ENCODE measurements at places on chromosomes 6 and 20.

DNA sequence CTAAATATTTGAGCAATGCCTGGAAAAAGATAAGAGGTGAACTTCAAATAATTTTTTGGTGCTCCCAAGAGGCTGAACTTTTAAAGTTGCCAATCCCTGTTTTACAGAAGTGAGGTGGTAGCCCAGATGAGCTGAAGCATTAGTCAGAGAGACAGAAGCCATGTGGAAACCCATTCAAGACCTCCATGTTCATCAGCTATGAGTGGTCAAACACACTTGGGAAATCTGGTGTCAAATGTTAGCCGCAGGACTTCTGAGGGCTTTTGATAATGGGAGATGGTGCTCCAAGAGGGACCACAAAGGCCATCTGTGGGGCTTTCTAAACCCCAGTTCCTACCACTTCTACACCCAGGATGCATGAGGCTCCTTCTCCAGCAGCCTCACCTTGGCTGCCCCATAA, 77.5 kb upstream of the MRPS10 start:
- H3K27me3 ChIP-seq, result no peaks in the 10 kb centered on the region
- no peak for DNase-seq
- peaks cover 34% of the 10 kb centered on the region for H3K4me1 ChIP-seq
- H3K36me3 ChIP-seq, result peaks cover 49% of the 10 kb centered on the region
- H3K4me3 ChIP-seq, result no peak overlapping the region

DNA sequence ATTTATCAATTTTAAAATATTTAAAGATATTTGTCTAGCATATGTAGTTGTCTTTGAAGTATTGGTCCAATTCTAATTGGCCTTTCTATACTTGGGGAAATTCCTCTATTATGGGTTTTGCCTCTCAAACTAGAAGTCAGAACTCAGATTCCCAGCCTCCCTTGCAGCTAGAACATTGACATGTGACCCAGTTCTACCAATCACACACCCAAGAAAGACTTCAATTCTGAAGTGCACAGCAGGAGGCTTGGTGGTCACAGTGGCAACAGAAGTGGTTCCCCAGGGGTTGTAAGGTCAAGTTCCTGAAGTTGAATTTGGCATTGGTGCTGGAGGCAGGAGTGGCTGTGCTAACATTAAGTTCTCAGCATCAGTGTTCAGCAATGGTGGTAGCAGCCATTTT, 14.8 kb upstream of the FKBP5 start:
- no peaks in the 10 kb centered on the region for H3K27me3 ChIP-seq
- no peak for DNase-seq
- no peak overlapping the region for H3K27ac ChIP-seq
- H3K4me1 ChIP-seq, result no peaks in the 10 kb centered on the region
- no peak overlapping the region for H3K4me3 ChIP-seq
- no peaks in the 10 kb centered on the region for H3K36me3 ChIP-seq

DNA sequence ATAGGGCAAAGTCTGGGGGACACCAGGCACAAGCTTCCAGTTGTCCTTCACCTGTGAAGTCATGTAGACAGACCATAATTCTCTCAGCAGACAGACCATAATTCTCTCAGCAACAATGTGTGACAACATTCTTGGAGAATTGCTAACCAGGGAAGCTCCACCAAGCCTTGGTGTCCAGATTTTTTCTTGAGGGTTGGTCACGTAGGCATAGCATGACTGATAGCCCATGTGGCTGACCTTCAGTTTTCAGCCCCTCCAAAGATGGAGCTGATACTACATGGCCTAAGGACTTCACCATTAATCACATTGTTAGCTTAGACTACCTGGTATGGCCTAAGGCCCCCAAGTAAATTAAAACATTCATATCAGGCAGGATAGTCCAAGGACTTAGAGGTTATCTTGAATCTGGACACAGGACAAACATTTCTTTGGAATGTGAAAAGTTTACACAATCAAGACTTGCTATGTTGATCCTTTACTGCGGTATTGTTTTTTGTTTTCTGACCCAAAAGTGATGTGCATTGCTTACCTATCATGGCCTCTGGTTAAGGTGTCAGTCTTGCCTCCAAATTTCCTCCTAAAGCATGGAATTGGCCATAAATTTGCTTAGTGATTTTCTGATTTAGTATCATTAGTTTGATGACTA, 76.9 kb downstream of the CEP57L1 start:
- no peak overlapping the region for H3K27ac ChIP-seq

DNA sequence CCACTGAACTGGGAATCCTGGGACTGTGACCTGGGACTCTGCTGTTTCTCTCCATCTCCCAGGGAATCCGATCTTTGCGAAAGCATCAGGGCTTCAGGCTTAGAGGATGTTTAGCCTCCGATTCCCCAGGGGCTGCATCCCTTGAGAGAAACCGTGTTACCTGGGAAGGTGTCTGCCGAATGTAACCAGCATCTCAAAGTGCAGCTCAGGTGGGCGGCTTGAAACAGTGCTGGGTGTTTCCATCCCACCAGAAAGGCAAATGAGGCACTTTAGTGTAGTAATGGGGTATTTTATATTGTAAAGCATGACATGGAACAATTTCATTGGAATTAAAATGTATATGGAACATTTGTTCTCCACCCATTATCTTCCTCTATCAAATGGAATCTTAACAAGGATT, 15.2 kb downstream of the CDH4 start:
- no peak overlapping the region for H3K27ac ChIP-seq
- no peaks in the 10 kb centered on the region for H3K36me3 ChIP-seq
- no peak overlapping the region for H3K4me3 ChIP-seq
- no peak for DNase-seq
- no peaks in the 10 kb centered on the region for H3K4me1 ChIP-seq
- H3K27me3 ChIP-seq, result peaks cover 22% of the 10 kb centered on the region

DNA sequence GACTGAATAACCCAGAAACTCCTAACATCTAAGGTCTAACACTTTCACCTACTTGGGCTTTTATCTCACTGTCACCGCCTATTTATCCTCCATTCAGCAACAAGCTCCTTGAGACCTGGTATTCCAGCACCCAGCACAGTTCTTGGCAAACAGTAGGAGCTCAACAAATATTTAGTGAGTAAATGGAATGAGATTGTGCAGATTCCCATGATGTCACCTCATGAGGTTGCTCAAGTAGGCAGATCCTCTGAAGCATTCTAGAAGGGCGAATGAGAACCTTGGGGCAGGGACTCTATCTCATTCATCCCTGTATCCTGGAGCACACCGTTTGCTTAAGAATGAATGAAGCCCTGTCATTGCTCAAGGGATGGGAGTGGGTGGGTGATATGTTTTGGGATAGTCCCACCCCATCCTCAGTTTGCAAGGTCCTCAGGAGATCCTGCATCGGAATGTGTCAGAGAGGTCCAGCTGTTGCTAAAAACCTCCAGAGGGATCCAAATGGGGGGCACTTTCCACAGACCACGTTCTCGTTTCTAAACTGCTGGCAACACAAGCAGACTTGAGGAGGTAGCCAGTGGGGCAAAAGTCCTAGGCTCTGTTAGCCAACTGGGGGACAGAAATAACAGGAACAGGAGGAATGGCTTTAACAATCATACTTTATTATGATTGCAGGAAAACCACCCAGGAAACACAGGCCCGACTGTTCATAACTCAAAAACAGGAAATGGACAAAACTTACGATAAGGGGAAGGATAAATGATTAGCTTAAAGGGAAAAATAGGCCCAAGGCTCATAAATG, 42.0 kb downstream of the EDN1 start:
- H3K27ac ChIP-seq, result no peak overlapping the region
- H3K36me3 ChIP-seq, result no peaks in the 10 kb centered on the region
- no peak overlapping the region for H3K4me3 ChIP-seq
- no peak for DNase-seq
- H3K27me3 ChIP-seq, result peaks cover 4% of the 10 kb centered on the region
- H3K4me1 ChIP-seq, result peaks cover 8% of the 10 kb centered on the region

DNA sequence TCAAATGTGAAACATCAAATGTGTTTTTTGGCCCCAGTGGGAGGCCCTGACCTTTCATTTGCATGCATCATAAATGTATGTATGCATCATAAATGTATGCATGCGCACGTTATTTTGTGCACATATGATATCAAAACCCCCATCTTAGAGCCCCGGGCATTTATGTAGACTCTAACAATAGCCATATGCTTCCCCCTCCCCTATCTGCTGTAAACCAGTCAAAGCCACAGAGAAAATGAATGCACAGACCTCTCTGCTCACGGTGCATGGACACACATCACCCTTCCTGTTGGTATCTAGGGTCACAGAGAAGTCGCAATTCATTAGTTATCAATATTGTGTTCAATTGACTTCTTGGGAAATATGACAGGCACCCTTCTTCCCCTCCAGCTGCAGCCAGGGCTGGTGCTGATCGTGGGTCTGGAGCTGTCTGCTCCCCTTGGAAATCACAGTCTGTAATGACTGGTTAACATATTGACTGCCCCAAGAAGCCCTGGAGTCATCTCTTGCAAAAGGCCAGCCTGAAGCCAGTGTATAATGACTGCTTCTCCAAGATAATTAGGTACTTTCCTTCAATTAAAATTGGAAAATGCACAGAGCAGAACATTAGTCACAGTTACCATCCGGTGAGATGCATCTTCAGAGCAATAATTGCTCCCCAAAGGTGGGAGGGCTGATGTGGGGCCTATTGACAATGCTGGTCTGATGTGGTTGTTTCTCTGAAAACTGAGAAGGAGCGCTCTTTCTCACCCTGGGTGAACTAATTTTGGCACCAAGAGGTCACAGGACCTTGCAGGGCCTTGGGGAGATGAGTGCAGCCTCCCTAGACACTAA, 532.2 kb downstream of the CDH26 start:
- no peak overlapping the region for H3K27ac ChIP-seq
- H3K4me1 ChIP-seq, result no peaks in the 10 kb centered on the region
- no peak overlapping the region for H3K4me3 ChIP-seq
- DNase-seq, result no peak
- H3K27me3 ChIP-seq, result peaks cover 4% of the 10 kb centered on the region

DNA sequence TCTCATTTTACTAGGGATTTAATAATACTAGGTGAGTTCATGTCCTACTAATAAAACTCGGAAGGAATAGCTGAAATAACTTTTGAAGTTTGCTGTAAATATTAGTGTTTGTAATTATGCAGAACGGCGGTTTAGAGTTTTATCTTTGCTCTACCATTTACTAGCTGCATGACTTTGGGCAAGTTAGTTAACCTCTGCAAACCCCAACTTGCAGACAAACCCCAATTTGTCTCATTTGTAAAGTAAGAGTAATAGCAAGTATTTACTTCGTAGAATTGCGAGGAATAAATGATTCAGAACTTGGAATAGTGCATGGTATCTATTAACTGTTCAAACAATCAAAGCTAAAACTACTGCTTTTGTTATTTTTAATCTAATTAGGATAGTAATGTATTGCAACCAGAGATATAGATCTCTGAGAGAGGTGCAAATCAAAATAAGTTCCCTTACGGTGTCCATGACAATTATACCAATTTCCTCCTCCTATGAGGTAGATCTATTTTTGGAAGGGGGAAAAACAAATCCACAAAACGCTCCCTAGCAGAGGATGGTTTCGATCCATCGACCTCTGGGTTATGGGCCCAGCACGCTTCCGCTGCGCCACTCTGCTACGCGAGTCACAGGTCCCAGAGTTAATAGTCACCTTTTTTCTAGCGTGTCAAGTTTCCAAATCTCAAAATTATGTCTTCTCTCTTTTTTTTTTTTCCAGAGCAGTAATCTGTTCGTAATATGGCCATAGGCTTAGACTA, 35.1 kb upstream of the BTN3A2 start:
- H3K36me3 ChIP-seq, result no peaks in the 10 kb centered on the region
- peak overlapping the region; percentile 85 for H3K4me3 ChIP-seq
- peaks cover 52% of the 10 kb centered on the region for H3K4me1 ChIP-seq
- DNase-seq, result peak; percentile 66

DNA sequence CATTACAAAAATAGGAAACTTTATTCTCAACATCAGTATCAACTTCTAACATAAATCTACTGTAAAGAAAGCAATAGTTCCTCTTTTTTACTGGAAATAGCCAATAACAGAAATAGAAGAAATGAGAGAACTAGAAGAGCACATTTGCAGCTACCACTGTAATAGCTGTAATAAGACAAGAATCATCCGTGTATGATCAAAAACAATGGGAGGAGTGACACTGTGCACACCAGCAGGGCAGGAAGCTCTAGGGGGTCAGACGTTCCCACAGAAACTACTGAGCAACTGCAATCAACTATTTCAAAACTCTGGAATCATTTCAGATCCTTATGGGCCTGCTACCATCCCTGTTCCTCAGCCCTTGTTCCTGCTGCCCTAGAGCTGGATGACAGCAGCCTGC, 43.7 kb downstream of the NINL start:
- H3K27me3 ChIP-seq, result no peaks in the 10 kb centered on the region
- H3K36me3 ChIP-seq, result peaks cover 4% of the 10 kb centered on the region
- H3K27ac ChIP-seq, result no peak overlapping the region

Data from naive thymus-derived CD8-positive, alpha-beta T cell (primary cell).